ENCODE measurements at places on chromosomes 2 and 18. TPM values are rescaled to one million over a fixed set of nuclear protein-coding genes. Genes with fewer than 3 reads are reported as not detected.

POTEC gene
- not detected for total RNA-seq

MYOM1 gene
- 1.5 TPM for total RNA-seq

C2orf69 gene
- total RNA-seq, result 11.6 TPM

TAF4B gene
- total RNA-seq, result 2.6 TPM

UGT1A9 gene
- total RNA-seq, result not detected

DYNAP gene
- not detected for total RNA-seq

OTX1 gene
- 0.12 TPM for total RNA-seq

NTSR2 gene
- not detected for total RNA-seq

DSG1 gene
- not detected for total RNA-seq

CUL3 gene
- 70.9 TPM for total RNA-seq

ACVR1C gene
- total RNA-seq, result 1.6 TPM

GPR45 gene
- total RNA-seq, result not detected

KCNJ13 gene
- not detected for total RNA-seq

ALKAL2 gene
- total RNA-seq, result 3.1 TPM

NOSTRIN gene
- total RNA-seq, result 26.4 TPM

LRATD1 gene
- 7.1 TPM for total RNA-seq

AGXT gene
- total RNA-seq, result not detected

KLHL14 gene
- 0.45 TPM for total RNA-seq

MOB1A gene
- 120 TPM for total RNA-seq

ATRAID gene
- total RNA-seq, result 87.5 TPM

SCN9A gene
- total RNA-seq, result 11.8 TPM

LYPD1 gene
- 2.5 TPM for total RNA-seq

TGIF1 gene
- 60.0 TPM for total RNA-seq

DOK6 gene
- 5.3 TPM for total RNA-seq

EFR3B gene
- total RNA-seq, result 2.4 TPM

SERPINB10 gene
- not detected for total RNA-seq

SH3BP4 gene
- total RNA-seq, result 29.2 TPM

PTPRM gene
- total RNA-seq, result 76.4 TPM

PNO1 gene
- total RNA-seq, result 9.4 TPM

AQP12A gene
- not detected for total RNA-seq

MC2R gene
- not detected for total RNA-seq

MALL gene
- total RNA-seq, result 105 TPM

KIF5C gene
- total RNA-seq, result 0.92 TPM

ZNF385B gene
- total RNA-seq, result 51.3 TPM

SLC23A3 gene
- 4.4 TPM for total RNA-seq

CHRND gene
- not detected for total RNA-seq

TMEM182 gene
- 5.9 TPM for total RNA-seq

INPP5D gene
- 40.5 TPM for total RNA-seq

COL4A4 gene
- total RNA-seq, result 51.2 TPM

RAMP1 gene
- total RNA-seq, result 8.6 TPM

GATA6 gene
- total RNA-seq, result 29.9 TPM

IL37 gene
- total RNA-seq, result not detected

CTAGE1 gene
- not detected for total RNA-seq

FAP gene
- total RNA-seq, result 25.3 TPM

USP40 gene
- 43.1 TPM for total RNA-seq

DSG2 gene
- 39.4 TPM for total RNA-seq

DNAJC5G gene
- total RNA-seq, result not detected

GKN2 gene
- 181 TPM for total RNA-seq

VAMP8 gene
- total RNA-seq, result 250 TPM

CNRIP1 gene
- total RNA-seq, result 16.9 TPM

DNAJB2 gene
- 97.4 TPM for total RNA-seq

HES6 gene
- total RNA-seq, result 8.8 TPM

FBLN7 gene
- 2.6 TPM for total RNA-seq

BCL11A gene
- total RNA-seq, result 4.0 TPM

MDH1B gene
- 0.52 TPM for total RNA-seq

Measured in left lung (tissue), 14 donors.